ENCODE measurements at places on chromosomes 6 and 20.

DNA sequence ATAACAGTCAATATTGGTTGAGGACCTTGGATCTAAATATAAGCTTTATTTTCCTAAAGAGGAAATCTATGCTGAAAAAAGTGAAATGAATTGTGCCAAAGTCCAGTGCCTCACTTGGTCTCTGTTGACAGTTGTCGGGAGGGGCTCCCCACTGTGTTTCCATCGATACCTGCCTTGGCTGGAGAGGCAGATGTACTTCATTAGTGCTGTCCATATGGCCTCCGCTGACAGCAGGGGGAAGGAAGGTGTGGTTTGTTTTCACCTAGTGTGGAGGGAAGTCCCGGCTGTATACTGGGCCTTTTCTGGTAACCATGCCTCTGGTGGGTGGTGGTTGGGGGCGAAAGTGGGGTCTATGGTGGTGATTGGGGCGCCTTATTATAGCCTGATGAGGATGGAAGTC, 42.7 kb downstream of the CD2AP start:
- DNase-seq = no peak

- no peak for DNase-seq
These were observed 233.5 kb upstream of the AGPAT4 start for GRCh38 chr6:161507375-161507774.

DNA sequence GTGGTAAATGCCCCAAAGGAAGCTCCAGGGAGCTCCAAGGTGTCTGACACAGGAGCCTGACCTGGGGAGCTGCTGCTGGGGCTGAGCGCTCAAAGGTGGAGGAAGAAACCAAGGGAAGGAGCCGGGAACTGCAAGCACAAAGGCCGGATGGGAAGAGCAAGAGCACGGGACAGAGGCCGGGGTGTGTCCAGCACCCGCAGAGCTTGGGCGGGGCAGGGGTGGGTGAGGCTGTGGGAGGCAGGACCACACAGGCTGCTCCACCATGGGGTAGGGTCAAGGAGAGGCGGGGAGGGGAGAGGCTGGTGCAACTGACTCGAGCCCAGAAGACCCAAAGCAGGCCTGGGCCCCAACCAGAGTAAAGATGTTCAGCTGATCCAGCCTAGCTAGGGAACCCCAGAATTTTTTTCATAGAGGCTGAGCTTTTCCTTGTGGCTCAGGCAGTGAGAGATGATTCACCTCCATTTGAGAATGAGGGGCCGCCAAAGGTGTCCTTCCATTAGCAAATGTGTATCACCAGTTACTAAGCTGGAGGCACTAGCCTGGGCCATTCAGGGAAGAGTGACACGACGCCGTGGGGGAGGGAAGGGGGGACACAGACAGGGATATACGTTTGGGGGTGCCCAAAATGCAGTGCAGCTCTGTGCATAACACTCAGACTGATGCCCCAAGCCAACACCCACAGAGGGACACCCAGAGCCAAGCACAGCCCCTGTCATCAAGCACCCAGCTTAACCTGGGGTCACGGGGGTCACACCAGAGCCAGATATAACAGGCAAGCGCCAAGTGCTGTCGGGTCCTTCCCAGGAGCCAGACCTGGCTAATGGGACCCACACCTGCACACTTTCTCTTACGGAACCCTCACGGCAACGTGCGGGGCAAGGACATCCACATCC, 21.3 kb upstream of the TLDC2 start:
- no peak for DNase-seq

- DNase-seq = no peak
These were observed 297.8 kb upstream of the BMP2 start for GRCh38 chr20:6469695-6470094.

DNA sequence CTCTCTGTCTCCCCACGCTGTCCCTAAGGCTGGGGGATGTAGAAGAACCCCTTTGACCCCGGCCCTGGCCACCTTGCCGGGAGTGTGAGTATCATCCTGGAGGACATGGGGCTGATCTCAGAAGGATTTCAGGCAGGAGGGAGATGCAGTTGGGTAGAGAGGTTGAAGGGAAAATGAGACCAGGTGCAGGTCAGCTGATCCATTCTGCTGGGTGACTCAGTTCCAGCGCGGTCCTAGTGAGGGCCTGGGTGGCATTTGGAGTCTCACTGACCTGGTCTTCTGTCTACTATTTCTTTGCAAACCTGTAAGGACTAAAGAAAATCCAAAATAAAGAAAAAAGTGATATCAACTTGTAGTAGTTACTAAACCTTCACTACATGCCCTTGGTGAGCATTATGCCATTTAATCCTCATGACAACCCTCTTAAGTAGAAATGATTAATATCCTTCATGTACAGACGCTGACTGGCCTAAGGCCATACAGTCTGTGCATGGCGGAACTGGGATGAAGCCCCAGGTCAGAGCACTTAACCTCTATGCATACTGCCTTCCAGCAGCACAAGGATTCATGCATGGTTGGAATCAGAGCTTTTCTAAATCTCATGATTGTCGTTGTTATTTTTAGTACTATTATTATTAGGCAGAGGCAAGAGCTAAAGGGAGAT, 106.3 kb downstream of the ZDHHC14 start:
- DNase-seq = no peak

DNA sequence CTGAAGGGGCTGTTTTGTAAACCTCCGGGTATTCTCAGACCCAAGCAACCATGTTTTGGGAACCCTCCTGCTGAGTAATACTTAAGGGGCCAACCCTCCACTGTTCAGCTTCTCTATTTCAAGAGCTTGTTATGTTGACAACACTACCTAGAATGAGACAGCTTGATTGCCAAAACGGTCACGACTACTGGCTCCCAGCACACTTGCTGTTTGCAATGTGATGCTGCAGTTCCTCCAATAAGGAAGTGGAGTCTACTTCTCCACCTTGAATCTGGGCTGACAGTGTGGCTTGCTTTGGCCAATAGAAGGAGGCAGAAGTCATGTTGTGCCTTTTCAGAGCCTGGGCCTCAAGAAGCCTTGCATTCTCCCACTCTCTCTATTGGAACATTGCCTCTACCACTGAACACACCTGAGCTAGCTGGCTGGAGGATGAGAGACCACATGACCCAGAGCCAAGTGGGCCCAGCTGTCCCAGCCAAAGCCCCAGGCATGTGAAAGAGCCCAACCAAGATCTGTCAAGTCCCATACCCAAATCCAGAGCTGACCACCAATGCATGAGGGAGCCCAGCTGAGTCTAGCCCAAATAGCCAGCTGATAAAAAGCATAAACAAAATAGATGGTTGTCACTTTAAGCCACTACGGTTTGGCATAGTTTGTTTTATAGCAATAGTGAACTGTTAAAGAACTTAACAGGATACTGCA, 108.0 kb downstream of the PRND start:
- no peak for DNase-seq

GRCh38 chr6:27806981-27807440, 105.2 kb downstream of the OR2B2 start:
- DNase-seq = no peak

DNA sequence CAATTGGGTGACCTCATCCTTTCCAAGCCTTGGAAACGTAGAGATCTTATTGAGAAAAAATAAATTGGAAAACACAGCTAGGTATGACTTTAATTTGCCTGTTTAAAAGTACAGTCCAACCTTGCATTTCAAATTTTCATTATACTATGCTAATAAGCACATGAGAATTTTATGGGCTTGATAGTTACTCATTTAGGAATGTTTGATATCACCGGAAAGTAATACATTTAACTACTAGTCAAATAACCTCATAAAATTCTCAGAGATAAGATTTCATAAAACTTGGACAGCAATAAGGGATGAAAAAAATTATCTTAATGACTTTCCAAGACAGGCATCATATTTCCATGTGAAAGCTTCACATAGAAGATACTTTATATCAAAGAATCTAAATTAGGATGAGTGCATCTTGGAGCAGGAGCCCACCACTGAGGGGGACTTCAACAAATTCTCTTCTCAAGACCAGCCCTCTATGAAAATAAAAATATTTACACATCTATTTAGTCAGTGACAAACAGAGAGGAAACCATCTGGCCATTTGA, 236.3 kb downstream of the EPHA7 start:
- DNase-seq = no peak

GRCh38 chr6:64334636-64335035, 699.0 kb downstream of the PHF3 start:
- no peak for DNase-seq

GRCh38 chr6:43992783-43993644, 134.2 kb downstream of the MRPL14 start:
- DNase-seq = no peak

DNA sequence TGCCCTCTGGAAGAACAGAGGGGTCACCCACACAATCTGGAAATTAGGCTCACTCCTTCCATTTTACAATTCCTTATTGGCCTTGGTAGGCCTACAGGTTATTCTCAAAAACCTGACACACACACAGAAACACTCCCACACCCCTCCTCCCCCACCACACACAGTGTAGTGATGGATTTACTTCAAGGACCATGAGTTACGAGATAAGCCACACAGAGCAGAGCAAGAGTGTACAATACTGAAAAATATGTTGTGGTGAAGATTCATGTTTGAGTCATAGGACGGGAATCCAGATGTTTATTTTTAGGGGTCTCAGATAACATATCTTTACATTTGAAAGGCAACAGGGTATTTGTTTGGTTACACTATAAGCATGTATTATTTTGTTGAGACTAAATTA, 291.9 kb downstream of the PLCB1 start:
- DNase-seq = no peak

DNA sequence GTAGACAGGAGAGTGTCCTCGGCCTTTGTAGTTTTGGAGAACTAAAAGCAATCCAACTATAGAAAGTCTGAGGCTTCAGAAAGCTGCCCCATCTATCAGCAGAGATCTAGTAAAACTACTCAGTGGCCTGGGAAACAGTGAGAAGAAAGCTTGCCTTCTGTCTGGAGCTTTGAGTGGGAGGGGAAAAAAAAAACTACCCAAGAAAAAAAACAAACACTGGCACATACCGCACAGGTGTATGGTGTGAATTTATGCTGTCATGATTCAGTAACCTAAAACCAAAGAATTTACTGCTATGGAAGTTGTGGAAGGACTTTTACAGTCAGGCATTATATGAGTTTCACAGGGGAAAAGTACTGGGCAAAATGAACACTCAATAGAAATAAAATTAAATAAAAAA, 280.5 kb downstream of the ADGRB3 start:
- DNase-seq = no peak

GRCh38 chr6:158013904-158014504, 32.3 kb downstream of the SYNJ2 start:
- no peak for DNase-seq

- DNase-seq = no peak
These were observed 12.0 kb downstream of the SCAF8 start for GRCh38 chr6:154745243-154745642.

GRCh38 chr6:45927421-45928320, 88.0 kb downstream of the CLIC5 start:
- no peak for DNase-seq

DNA sequence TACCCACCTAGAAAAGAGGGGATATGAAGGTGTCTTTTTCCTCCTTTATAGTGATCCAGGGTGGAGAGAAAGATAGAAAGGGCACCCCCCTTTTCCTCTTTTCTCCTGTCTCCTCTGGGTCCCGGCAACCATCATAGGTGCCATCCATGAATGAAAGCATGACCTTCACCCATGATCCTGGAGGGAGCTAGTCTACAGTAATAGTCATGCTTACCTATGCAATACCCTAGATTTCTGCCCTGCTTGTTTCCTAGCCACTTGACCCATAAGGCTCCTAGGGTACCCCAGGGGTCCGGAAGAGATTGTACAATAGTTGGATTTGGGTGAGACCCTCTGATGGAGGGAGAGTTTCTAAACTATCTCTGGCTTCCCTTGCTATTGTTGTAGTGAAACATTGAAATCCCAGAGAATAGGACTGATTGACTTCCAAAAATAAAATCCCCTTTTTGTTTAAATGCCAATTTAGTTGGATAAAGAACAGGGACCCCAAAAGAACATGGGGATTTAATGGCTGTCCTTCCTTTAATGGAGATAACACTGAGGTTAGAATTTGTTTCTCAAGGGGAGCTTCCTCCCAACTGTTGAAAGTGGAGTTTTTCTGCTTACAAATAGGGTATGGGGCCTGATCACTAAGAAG, 366.8 kb upstream of the KHDRBS2 start:
- no peak for DNase-seq

DNA sequence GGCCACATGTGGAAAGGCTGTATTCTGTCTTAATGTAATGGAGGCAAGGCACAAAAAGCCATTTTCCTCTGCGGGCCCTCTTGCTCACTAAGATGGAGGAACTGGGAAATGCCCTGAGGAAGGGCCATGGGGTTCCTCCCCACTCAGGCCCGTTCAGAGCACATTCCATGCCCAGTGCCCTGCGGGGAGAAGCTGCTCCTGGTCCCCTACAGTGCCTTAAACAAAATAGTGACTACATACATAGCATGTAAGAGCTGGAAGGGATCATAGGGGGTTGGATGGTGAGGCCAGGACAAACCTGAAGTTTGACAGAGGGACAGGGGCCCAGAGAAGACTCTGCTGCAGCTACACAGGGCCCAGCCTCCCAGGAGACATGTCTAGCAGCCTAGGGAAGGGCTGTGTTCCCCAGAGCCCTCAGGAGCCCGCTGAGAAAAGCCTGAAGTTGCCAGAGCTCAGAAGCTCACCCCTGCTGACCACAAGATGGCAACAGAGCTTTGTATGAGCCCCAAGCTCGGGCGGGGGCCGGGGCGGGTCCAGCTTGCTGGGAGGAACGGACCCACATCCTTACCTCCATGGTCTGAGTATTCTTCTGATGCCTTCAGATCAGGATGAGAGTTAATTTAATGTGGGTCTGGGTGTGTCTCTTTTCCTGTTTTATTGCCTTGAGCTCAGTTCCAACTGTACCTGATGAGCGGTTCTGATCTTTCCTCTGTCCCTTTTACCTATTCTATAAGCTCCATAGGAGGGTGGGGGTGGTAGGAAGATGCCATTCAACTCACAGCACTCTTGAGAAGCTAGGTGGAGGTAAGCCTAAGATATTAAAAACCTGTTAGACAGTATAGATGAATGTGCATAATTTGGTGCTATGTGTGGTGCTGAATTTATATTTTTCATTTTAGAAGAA, 242.9 kb downstream of the CDC5L start:
- DNase-seq = peak; percentile 76

DNA sequence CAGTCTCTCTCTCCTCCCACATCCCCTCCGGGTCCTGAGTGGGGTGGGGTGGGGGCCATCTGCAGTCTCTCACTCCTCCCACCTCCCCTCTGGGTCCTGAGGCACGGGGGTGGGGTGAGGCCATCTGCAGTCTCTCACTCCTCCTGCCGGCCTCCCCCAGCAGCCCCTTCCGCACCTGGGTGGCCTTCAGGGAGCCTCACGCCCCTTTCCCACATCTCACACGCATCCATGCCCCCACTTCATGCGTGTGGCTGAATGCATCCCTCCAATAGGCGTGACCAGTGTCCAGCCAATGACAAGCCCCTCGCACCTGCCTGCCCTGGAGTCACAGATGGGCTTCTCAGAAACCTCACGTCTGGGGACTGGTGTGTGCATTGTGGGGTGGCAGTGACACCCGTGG, 993 bp upstream of the SRMS start:
- no peak for DNase-seq

Data from hepatic stellate cell (primary cell).